ENCODE measurements at places on chromosomes 16 and 17.

GRCh38 chr16:79367822-79368221 is 232.7 kb downstream of the MAF start:
- ATAC-seq = no peak

GRCh38 chr17:42617956-42618431 is 8.5 kb downstream of the TUBG1 start:
- ATAC-seq = no peak

DNA sequence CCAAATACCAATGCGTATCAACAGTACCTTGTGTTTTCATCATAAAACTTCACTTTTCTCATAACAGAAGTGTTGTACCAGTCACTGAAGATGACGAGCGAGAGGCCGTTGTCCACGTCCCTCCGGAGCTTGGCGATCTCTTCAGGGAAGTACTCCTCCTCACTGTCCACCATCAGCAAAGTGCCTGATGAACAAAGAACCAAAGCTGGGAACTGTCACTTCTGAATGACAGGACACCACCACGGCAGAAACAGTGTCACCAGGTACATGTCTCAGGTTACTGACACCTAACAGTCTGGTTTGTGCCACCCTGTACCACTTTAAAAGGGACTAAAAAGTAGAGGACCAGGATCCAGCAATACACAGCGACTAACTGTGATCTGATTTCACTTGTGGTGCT is 25.0 kb upstream of the SLC38A8 start:
- no peak for ATAC-seq

DNA sequence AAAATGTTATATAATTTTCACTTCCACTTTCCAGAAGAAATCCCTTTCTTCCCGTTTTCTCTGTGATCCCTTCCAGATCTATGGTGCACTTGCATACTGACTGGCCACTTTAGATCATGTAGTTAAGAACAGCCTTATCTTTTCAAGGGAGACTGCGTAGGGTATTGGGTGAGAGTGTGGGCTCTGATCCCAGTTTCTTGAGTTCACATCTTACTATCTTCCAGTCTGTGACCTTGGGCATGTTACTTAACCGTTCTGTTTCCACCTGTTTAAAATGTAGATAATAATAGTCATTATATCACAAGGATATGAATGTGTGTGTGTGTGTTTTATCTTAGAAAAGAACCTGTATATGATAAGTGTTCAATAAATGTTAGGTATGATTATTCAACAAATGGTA is 83.7 kb downstream of the TANGO6 start:
- ATAC-seq = no peak

GRCh38 chr16:58109330-58109729 is 19.9 kb downstream of the CFAP20 start:
- no peak for ATAC-seq

GRCh38 chr17:82440991-82441627 is 9.4 kb downstream of the CYBC1 start:
- ATAC-seq = no peak

GRCh38 chr17:6422654-6423241 is 12.2 kb downstream of the AIPL1 start:
- ATAC-seq = no peak

GRCh38 chr16:12891836-12892235 is 9.6 kb upstream of the SHISA9 start:
- ATAC-seq = no peak

DNA sequence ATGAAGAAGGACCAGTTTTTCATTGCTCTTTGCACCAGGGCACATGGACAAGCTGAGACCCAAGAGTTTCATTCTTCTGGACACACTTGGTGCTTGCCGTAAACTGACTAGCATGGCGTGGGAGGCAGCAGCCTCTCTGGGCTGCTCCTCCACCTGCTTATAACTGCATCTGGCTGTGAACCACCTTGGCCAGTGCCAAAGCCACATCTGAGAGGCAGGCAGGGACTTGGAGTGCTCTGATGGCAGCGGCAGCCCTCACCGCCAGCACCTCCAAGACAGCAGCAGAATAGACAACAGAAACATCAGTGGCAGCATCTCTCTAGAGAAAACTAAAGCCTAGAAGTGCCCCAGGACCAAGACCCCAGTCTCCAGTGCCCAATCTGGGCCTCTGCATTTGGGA is 4.7 kb downstream of the KRT37 start:
- no peak for ATAC-seq

- ATAC-seq = no peak
These were observed 89.4 kb downstream of the YPEL2 start for GRCh38 chr17:59420901-59421300.

DNA sequence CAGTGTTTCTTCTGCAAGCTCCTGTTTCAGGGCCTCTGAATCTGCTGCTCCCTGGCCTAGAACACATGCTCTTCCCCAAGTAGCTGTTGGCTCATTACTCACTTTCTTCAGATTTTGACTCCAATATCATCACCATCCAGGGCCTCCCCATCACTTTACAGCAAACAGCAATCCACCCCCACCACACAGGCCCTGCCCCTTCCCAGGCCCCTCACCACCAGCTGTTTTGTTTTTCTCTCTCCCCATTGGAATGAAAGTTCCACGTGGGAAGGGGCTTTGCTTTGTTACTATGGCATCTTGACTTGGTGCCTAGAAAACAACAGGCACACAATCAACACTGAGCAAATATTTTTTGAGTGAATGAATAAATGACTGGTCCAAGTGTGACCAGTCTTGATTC is 4.0 kb downstream of the TMEM170A start:
- ATAC-seq = no peak

DNA sequence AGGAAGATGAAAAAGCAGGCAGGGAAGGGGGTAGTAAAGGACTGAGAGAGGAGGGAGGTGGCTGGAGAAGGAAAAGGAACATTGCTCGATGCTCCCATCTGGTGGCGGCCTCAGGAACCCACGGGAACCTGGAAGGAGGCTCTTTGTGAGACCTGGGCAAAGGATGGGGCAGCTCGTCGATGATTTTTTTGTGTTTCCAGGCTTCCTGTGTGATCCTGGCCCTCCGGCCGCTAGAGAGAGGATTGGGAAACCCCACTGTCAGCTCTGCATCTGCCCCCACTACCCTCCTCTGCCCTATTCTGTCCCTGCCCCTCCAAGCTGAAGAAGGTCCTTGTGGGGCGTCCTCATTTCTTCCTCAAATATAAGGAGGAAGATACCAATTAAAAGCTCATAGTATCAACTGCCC is 6.6 kb downstream of the WFIKKN2 start:
- ATAC-seq = peak; percentile 49

DNA sequence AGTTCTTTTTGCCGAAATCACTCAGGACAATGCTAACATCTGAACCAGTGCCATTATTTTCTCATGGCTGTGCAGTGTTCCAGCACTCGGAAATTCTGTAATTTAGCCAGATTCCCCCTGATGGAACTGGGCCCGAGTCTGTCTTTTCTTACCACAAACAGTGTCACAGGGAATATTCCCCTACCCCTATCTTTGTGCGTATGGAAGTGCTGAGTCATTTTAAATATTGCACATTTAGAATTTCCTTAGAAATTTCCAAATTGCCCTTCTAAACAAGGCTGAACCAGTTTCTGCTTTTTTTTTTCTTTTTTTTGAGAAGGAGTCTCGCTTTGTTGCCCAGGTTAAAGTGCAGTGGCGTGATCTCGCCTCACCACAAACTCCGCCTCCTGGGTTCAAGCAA is 88.0 kb upstream of the CREBBP start:
- no peak for ATAC-seq

GRCh38 chr17:7695586-7695985 is 7.3 kb downstream of the WRAP53 start:
- no peak for ATAC-seq

DNA sequence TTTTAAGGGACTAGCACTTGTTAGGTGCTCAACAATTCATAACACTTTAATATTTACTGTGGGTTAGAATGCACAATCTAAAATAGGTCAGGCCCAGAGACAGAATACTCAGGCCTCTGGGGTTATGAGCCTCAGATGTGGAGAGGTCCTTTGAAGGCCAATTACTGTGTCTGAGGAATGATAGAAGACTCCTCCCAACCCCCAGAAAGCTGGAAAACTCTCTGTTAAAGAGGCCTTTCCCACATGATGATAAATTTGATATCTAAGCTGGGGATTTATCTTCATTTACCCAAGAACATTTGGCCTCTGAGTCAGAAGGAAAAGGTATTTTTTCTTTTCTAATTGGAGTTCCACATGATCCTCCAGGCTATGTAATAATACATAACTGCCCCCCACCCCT is 41.1 kb upstream of the MMD start:
- ATAC-seq = no peak

DNA sequence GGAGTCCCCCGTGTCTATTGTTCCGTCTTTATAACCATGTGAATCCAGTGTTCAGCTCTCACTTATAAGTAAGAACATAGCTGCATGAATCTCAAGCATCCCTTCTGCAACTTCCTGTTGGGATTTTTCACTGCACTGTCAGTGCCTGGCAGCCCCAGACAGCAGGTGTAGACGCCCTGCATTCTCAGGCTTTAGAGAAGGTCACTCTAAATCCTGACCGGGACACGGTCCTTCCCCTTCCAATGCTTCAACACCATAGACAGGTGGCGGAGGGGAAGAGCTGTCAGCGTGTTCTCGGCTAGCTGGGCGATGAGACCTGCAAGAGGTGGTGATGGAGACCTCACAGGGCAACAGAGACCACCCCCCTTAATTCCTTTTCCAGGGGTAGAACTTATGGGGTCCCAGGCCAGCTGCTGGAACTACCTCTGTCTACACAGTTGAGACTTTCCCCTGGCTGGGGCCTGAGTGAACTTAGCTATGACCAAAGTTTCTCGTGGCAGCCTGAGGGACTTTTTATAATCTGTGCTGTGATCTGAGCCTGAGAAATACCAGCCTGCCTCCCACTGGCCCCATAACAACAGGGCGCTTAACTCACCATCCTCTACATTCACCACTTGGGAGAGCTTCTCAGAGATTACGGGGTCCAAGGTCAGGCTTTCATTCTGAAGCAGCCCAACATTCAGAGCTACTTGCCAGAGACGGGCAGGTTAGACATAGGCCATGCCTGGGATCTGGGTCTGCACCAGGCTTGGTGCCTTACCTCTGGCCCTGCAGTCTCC is 143.2 kb upstream of the TNRC6C start:
- no peak for ATAC-seq

- ATAC-seq = no peak
These were observed 383.0 kb upstream of the PMFBP1 start for GRCh38 chr16:72554935-72555334.

DNA sequence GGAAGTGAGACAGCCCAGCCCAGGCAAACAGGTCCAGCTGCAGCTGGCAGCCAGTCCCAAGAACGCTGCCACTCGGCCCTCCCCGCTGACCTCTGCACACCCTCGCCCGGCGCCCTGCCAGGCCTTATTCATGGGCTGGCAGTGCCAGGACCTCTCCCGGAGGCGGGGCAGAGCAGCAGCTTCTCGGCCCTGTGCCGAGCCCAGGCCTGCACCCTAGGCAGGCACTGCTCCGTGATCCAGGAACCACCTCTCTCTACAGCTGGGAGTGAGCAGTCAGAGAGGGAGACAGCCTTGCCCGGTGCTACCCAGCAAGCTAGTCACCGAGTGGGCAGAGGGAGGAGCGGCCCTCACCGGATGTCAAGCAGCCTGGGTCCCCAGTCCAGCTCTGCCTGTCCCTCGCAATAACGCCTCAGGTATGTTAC is 79.9 kb upstream of the CBX4 start:
- ATAC-seq = no peak

DNA sequence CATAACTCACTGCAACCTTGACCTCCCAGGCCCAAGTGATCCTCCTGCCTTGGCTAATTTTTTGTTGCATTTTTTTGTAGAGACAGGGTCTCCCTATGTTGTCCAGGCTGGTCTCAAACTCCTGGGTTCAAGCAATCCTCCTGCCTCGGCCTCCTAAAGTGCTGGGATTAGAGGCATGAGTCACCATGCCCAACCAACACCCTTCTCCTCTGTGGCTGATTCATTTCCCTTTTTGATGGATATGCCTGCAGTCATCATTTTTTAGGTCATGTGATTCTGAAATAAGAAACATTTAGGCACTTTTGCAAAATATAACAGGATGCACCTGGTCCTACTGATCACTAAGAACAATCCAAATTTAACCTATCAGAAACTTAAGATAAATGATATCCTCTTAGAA is 44.0 kb upstream of the YPEL2 start:
- ATAC-seq = no peak

GRCh38 chr17:78343543-78344201 is 16.2 kb downstream of the SOCS3 start:
- peak; percentile 70 for ATAC-seq

GRCh38 chr16:66508248-66508913 is 41.5 kb downstream of the TK2 start:
- ATAC-seq = no peak

- no peak for ATAC-seq
These were observed 43.9 kb upstream of the CCNF start for GRCh38 chr16:2385190-2385836.

GRCh38 chr17:57033296-57033695 is 51.8 kb upstream of the AKAP1 start:
- no peak for ATAC-seq

DNA sequence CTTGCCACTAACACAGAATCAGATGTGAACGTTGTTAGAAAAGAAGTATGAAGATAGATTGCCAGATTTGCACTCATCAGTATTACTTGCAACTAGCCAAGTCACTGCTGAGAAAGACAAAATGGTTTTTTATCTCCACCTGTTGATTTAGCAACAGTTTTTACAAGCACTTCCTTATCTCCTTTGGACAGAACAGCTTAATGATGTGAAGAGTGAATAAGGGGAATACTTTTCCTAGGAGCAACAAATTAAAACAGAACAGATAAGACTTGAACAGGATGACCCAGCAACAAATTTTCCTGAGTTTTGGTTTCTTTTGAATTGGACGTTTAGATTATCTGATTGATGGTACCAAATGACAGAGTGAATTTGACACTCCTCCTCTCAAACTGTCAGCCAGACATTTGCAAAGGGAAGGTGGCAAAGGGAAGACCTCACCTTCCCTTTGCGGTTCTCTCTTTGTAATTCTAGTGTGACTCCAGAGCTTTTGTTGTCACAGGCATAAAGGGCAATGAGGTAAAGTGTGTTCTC is 130.6 kb downstream of the NLK start:
- ATAC-seq = no peak

GRCh38 chr17:10729334-10730193 is at the start of gene TMEM220:
TSS of gene TMEM220 (minus strand) at chr17:10730023. CDS start at chr17:10729851, 172 bp downstream.
- peak; percentile 54 for ATAC-seq

GRCh38 chr16:65062736-65063583 is 58.9 kb downstream of the CDH11 start:
- ATAC-seq = no peak

DNA sequence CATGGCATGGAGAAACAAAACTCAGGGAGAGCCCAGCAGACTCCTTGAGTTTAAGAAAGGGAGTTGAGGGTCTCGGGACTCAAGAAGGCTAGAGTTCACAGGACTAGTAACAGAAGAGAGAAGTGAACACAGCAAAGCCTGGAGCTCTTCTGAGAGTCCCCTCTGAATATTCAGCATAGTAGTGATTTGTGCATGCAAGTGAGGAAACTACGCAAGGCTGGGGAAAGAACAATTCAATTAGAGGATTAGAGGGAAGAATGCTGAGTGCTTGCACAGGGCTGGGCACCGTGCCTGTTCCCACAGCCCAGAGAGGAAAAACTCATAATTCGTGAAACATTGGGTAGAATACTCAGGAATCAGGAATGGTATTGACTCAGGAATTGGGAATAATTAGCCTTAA is 540.0 kb upstream of the SALL1 start:
- no peak for ATAC-seq

GRCh38 chr16:79869304-79870015 is 268.9 kb upstream of the MAF start:
- no peak for ATAC-seq

- no peak for ATAC-seq
These were observed 15.6 kb downstream of the ATP6V0A1 start for GRCh38 chr17:42474276-42474675.

Data from activated CD4-positive, CD25-positive, alpha-beta regulatory T cell treated with anti-CD3 and anti-CD28 coated beads, Interleukin-2, amount 50 U/mL, for 24 hours (primary cell).